ENCODE measurements at places on chromosomes 3 and 15.

GRCh38 chr3:48929358-48930035, 10.9 kb downstream of the ARIH2 start:
- no peak for DNase-seq

DNA sequence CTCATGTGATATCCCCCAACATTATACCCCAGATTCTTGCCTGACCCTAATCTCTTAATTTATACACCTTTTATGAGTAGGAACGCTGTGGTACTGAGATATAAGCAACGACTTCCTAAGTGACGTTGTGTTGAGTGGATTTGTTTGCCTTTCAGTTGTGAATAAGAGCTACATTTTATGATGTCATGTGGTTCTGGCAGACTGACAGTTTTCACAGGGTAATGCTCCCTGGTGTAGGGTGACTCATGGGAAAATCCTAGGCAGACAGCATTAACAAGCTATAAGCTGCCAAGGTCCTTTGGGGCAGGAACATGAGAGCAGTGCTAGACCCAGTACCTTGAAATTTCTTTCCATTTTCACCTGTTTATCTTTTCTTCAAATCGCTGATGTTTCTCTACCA, 11.2 kb downstream of the C3orf52 start:
- DNase-seq: peak; percentile 34

DNA sequence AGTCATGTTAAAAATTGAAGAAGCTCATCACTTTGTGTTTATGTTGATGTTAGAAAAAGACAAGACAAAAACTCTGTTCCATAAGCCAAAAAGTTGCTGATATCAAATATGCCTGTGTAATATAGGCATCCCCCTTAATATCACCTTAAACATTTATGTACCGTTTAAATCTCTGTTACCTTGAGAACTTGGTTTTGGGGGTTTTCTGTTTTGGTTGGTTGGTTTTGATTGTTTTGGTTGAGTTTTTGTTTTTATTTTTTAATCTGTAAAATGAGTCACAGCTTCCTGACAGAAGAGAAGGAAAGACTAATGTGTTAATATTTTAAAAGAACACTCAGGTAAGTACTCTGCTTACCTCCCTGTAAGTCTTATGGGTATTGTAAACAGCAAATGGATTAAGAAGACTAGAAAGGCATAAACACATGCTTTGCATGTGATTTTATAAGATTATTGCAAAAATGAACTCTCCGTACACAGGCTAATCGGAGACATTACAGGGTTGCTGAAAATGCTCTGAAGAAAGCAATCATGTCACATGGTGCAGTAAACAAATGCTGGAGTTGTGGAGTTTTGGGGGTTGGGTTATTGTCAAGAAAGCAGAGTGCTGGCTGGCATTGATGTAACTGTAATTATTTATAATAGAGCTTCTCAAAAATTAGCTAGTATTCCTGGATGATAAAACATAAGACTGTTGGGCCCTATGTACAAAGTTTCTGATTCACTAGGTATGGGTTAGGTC, 69.5 kb upstream of the MBNL1 start:
- no peak for DNase-seq

- DNase-seq: peak; percentile 25
Measured at GRCh38 chr15:70093481-70094319, 4.0 kb downstream of the TLE3 start.

- peak; percentile 47 for DNase-seq
Measured at GRCh38 chr3:183427876-183428446, 458 bp downstream of the MCF2L2 start.

DNA sequence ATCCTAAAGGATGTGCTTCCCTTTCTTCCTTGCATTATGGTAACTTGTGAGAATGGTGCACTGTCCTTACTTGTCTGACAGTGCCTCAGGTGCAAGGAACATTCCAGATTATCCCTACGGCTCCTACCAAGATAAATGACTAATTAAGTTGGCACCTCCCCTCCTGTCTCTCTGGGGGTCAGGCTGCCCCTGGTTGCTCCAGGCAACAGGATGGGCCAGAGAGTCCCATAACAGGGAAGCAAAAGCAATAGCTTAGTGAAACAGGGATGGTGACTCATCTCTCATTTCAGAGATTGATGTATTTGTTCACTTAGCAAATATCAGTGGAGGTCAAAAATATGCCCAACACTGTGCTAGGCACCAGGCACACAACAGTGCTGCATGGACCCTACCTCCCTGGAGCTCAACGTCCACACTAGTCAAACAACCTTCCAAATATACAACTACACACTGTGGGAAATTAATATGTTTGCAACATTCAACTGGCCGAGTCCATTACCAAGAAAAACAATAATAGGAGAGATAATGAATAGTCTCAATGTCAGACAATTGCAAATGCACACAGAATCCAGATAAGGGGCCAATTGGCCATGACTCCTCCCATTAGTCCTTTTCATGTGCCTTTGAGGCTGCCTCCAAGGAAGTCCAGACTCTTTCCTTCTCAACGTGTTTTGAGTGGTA, 249.0 kb downstream of the TLE3 start:
- no peak for DNase-seq

DNA sequence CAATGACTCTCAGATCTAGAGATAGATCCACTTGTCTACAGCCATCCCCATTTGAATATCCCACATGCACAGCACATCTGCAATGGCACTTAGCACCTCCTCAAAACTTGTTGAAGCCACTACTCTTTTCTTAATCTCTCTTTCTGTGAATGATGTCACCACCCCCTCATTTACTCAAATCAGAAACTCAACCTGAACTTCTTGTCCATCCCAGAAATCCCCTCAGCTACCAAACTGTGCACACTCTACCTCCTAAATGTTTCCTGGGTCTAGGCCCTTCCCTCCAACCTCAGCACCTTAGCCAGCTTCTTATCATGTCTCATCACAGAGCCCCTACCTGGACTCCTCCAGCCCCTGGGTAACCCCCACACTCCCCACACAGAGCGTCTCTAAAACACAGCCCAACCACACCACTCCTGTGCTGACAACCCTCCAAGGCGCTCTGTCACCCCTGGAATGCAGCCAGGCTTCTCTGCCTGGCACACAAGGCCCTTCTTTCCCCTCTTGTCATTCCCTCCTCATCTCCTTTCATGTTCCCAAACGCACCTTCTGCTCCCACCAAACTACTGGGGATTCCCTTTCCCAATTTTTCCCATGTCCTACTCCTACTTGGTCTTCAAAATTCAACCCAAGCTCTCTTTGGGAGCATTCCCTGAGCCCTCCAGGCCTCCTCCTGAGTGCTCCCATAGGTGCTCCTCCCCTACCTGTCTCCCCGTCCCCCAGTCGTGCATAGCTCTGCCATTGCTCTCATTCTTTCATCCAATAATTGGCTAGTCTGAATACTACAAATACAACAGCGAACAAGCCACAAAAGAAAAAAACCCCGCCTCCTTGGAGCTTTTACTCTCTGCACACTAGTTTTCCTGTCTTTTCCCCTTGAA, 39.8 kb upstream of the ZBTB38 start:
- DNase-seq: peak; percentile 17

DNA sequence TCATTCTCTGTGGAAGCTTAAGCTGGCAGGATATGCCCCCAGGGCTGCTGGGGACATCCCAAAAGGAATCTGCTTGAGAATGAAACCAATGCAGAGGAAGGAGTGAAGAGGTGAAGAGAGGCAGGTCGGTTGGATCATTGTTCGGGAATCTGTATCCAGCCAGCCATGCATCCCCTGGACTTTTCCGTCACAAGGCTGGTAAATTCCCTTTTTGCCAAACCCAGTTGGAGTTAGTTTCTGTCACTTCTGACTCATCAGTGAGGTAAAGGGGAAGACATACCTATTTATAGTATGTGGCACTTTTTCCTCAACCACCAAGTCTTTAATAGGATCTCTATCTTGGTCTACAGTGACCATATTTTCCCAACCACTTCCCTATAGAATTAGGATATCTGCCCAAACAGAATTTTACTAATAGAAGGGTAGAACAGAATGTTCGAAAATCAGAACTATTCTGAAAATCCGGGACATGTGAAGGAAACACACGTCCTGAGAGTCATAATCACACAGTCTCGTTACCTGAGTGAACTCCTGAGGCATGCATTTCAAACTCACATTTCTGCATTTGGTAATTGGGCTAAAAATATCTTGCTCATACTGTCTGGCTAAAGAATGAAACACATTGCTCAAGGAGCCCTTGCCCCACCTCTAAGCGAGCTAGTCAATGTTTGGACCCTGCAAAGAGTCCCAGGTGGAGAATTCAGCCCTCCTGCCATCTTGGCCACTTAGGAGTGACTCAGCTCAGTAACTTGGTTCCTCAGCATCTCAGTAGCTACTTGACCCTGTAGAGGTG, 289.7 kb upstream of the ADAMTS9 start:
- DNase-seq: no peak

DNA sequence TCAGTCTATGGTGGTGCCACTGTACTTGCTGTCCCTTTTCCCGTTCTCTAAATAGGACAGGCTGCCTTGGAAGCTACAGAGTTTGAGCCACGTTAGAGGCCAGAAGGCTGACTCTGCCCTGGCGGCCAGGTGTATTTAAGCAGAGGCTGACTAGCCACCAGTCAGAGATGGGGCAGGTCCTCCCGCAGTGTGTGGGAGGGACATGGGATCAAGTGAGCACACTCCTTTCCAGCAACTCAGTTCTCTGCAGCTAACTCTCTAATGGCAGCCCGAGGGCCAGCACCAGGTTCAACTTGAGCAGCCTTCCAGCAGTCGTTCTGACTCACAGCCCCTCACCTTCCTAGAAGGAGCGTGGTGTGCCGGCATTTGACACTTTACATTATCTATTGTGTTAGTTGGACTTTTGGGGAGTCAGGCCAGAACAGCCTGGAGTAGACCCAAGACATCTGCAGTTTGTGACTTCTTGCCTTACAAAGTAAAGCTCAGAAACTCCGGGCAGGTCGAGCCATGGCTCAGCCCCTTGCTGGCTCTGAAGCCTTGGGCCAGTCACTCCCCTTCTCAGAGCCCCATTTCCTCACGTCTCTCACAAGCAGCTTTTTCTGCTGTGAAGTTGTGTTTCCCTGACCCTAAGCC, 46.7 kb upstream of the MYZAP start:
- DNase-seq: no peak

DNA sequence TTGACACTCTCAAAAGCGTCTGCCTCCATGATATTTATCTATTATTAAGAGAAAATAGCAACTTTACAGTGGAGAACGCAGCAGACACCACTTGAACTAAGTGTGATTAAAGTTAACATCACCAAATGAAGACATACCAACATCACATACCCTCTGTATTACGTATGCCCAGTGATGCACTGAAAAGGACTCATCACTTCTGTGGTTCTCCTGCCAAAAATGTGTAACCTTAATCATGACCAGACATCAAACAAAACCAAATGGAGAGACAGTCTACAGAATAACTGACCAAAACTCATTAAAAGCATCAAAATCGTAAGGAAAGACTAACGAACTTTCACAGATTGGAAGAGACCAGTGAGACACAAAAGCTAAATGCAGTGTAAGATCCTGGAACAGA, 103.2 kb downstream of the PPP2R3A start:
- no peak for DNase-seq

- DNase-seq: peak; percentile 62
Measured at GRCh38 chr3:108127301-108127988, 36.6 kb upstream of the CD47 start.

GRCh38 chr15:68623301-68623892, 44.6 kb downstream of the CORO2B start:
- DNase-seq: no peak

DNA sequence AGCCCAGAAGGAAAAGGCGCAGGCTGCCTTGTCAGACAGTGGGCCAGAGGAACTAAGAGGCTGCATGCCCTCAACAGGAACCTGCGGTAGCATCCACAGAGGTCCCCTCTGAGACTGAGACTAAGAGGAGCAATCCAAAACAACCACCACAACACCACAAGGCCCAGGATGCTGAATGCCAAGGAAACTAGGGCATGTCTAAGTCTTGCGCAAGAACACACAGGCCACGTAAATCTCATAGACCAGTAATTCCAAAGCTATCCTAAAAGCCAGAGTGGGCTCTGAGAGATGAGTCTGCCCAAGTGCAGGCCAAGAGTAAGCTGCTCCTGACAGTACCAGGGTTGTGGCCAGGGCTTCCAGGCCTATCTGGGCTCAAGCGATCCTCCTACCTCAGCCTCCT, 12.9 kb downstream of the MON1A start:
- DNase-seq: no peak

GRCh38 chr3:151016478-151016795, 43.9 kb upstream of the CLRN1 start:
- DNase-seq: no peak

DNA sequence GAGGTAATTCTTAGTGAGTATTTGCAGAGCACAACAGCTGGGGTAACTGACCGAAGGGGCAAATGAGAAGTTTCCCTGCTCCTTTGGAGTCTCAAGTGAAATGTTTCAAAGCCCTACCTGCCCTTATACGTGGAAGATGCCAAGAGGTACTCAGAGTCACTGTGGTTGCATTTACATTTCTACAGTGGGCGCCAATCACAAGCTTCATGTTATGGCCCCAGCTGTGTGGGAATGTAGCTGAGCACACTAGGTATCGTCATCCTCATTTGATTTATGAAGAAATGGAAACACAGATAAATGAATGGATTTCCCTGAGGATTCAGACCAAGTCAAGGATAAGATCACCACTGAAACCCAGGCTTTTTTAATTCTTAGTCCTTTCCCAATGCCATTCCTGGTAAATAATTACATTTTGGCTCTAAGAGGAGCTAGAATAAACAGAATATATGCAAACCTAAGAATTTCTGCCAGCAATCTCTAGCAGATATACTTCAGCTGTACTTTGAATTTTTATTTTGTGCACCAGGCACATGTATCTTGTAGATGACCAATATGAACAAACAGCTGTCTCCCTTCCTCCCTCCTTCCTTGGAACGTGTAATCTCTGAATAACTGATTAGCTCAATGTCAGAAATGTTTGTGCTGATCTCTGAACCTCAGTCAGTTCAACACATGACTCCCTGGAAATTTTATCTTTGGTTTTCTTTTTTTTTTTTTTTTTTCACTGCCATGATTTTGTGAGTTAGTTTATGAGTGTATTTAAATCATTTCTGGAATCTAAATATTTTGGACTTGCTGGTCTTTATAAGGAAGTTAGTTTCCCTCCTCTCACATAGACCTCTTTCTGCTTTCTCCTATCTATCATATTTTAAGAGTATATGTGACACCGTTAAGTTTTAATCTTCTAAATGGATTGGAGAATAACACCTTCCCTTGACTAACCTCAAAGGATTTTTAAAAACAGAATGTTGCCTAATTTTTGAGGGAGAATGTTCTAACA, 69.2 kb downstream of the MAP2K5 start:
- DNase-seq: no peak

DNA sequence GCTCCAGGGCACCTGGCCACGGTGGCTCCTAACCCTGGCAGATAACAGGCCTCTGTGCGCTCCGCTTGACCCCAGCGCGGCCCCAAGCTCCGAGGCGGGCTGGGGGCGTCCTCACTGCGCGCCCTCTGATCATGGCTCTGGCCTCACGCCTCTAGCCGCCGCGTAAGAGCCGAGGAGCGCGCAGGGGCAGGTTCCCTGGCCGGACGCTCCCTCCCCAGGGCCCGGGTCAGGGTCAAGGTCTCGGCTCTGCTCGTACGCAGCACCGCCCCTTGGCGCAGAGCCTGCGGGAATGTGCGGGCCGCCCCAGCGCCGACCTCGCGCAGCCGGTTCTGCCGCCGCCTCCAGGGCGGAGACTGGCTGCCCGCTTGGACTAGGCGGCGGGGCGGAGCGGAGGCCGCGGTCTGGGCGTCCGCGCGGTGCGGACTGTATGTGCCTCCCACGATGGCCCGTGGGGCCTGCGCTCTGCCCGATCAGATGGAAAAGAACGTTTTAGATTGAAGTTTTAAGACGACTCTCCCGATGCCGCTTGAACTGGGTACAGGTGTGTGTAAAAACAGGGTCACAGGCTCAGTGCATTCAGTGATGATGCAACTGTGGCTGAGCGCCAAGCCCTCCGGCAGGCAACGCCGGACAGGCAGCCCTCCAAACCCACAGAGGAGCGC, 40.8 kb downstream of the CHST14 start:
- DNase-seq: peak; percentile 12
